ENCODE measurements at places on chromosomes 7 and 10.
A peak's percentile ranks its signal among the peaks of the same experiment; 100 is the strongest.

GRCh38 chr7:19674266-19674960 is 34.4 kb downstream of the POLR1F start:
- DNase-seq: no peak

DNA sequence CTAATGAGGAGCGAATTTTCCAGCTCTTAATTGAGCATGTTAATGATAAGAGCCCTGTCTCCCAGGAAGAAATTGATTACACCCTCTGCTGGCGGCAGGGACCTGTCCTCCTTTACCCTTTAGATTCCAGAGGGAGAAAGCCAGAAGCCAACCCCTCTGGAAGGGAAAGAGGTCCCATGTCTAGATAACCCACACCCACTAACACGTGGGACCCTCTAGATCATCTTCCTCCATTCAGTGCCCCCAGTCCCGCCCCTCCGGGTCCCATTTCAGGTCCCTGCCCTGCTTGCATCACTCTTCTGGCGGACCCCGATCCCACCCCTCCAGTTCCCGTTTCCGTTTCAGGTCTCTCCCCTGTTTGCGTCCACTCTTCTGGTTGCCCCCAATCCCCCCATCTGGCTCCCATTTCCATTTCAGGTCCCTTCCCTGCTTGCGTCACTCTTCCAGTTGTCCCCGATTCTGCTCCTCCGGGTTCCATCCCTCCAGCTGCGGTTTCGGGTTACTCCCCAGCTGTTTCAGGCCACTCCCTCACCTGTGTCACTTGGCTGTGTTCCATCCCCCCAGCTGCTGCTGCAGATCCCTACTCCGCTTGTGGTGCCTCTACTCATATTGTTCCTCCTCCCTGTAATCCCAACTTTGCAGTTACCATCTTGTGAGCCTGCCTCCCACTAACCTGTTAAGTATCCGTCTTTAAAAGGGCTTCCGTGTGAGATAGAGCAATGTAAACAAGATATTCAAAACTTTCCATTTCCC is 202.4 kb downstream of the SH2D4B start:
- no peak for DNase-seq

- no peak for DNase-seq
Measured at GRCh38 chr7:2713370-2713769, 25.4 kb downstream of the AMZ1 start.

DNA sequence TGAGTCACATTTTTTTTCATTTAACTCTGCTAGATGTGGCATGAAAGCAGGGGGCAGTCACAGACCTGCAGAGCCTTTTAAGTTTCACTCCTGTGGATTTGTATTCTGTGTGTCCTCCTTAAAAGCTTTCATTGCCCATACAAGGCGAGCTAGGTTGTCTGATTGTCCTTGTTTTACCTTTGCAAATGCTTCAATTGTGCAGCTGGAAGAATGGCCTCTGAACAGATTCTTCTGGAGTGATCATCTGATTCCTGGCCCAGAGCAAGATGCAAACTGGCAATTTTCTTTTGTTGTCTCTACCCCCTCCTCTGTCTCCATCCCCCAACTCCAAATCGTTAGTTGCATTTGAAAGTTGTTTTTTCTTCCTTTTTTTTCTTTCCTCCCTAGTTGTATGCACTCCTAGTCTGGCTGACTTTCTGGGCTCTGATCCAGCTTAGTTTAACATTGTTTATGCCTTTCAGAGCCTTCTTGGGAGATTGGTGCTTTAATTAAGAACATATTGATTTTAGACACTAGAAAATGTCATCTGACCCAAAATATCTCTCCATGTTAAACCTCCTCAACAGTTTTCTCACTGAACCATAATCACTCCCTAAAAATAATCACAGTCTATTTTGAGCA is 150.2 kb downstream of the REEP3 start:
- DNase-seq: no peak

- no peak for DNase-seq
Measured at GRCh38 chr10:79105150-79105739, 36.5 kb downstream of the ZMIZ1 start.

DNA sequence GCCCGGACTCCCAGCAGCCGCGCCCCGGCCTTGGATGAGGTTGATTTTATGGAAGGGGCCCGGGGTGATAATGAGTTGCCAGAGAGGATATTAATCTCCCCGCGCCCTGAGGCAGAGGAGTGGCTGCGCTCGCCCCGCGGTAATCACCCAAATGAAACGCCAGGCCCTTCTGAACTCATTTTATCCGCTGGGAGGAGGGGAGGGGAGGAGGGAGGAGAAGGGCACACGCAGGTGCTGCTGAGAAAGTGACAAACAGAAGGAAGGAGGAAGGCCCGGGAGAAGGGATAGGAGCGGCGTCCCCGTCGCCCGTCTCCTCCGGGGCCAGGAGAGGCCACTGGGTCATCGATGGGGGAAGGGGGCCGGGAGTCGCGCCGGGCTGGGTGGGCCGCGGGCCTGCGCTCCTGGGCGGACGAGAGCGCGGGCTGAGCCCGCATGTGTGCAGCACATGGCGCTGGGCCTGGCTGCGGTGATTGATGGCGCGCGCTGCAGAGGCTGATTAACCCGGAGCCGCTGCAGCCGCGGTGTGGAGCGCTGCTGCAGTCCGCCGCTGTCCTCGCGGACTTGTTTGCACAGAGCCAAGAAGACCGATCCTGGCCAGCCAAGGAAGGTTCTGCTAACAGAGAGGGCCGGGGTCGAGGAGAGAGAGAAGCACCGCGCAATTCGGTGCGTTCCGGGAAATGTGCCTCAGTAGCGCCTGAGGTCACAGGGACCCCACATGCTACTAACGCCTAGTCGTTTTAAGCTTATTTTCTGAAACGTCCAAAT is 6.5 kb downstream of the MNX1 start:
- no peak for DNase-seq

- no peak for DNase-seq
Measured at GRCh38 chr7:121938429-121938996, 65.6 kb downstream of the PTPRZ1 start.

DNA sequence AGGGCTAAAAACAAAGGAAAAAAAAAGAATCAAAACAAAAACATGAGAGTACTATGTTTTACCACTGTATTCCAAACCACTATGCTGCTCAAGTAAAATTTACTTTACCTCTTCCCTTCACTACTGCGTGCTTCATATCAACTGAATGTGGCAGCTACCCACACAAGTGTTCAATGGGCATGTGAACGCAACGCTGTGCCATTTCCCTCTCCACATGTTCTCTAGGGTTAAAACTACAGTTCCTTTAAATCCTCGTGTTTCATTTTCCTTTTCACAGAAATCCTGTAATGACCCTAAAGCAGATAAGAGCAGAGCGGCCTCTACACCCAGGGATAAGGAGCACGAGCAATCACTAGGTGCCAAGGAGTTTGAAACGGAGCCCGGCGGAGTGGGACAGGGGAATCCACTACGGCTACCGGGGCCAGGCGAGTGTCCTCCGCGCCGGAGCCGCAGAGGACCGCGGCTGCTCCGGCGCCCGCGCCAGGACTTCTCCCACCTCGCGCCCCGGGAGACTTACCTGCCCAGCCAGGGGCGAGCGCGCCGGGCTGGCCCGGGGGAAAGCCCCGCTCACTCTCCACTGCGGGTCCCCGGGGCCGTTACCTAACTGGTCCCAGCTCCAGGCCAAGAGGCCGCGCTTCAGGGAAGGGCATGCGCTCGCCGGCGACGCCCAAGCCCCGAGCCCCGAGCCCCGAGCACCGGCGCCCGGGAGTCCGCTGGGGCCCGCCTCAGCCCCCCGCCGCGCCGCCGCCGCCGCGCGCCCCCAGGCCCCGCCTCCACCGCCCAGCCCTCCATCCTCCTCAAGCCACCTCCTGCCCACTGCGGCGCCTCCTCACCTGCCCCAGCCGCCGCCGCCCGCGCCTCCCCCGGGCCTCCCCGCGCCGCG is 711 bp downstream of the NAMPT start:
- peak; percentile 54 for DNase-seq

- DNase-seq: no peak
Measured at GRCh38 chr10:104327745-104328645, 10.3 kb downstream of the ITPRIP start.

DNA sequence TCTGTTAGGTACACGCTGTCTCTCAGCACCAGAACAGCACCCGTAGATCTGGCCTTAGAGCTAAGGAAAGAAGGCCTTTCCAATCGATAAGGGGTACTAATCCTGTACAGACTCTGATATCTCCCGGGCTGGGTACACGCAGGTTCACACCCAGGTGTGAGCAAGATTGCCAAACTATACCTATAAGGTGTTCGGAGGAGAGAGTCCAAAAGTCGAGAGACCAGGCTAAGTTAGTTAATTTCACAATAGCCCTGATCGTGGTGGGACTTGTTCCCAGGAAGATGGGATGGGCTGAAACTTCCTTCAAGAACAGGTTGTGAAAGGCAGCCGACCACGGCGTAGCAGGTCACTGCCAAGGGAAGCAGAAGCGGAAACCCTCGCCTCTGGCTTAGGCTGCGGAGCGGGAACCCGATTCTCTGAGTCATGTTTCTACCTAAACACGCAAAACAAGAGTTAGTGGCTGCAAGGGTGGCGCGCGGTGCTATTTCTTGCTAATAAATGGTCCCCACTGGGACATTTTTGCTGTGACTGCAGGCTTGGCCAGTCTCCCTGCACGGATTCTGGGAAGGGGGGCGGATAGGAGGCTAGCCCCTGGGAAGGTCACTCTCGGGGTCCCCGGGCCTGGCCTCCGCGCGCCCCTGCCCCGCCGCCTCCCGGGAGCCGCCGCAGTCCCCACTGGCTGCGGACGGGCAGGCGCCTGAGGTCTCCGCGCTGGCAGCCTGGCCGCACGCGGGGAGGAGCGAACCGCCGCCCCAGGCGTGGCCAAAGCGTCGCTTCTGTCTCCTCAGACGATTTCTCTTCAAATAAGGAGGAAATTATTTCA is 75.4 kb upstream of the PDSS1 start:
- DNase-seq: no peak

DNA sequence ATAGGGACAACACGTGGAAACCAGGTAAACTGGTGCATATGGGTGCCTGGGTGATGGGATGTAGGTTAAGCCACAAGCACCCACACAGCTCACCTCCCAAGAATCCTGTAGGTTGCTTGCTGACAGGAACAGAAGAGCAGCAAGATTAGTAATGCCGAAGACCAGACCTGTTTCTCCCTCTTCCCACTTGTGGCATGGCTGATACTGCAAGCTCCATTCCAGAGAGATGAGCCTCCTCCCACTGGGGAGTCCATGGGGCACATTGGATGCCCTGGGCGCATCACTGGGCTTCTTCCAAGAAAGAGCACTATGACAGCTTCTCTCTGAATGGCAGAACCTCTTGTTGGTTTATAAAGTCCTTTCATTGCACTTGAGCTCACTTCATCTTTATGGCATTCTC is 44.4 kb upstream of the LOXL4 start:
- no peak for DNase-seq

DNA sequence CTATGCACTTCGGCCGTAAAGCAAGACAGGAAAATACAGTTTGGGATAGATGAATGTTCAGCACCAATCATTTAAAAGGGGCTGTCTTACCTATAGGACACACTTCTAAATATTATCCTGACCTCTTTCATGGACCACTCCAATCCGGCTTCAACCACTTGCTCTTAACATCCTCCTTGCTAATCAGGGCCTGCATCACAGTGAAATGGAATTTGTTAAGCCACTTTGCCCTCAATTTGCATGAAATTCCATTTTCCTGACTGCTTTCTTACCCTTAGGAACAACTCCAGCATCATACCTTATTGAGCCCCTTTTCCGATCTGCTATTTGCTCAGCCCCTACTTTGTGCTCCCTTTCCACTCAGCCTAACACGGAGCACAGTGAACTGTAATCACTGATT is 667.3 kb downstream of the PHTF2 start:
- DNase-seq: no peak

GRCh38 chr10:118473305-118473960 is 122.0 kb downstream of the PRLHR start:
- DNase-seq: no peak

DNA sequence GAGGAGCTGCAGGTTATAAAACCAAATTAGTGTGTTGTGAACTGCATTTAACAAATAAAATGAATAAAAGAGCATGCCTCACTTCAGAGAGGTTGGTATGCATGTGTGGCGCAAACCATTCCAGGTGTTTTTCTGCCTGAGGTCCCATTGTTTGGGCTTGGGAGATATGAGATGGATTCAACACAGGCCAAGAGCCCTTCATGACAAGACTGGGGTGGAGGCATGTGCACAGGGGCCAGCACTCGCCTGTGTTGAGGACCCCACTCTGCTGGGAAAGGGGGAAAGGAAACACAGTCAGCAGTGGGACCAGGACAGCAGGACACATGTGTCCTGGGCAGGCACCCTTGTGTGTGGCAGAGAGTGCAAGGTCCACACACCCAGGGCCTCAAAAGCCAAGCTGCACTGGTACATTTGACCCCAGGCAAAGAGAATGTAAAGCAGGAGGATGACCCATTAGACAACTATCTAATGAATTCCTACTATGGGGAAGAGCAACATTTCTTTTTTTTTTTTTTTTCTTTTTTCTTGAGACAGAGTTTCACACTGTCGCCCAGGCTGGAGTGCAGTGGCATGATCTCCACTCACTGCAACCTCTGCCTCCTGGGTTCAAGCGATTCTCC is 9.2 kb upstream of the SLC18A3 start:
- DNase-seq: no peak

GRCh38 chr7:47669178-47669891 is 87.4 kb upstream of the TNS3 start:
- no peak for DNase-seq

- DNase-seq: no peak
Measured at GRCh38 chr7:105016709-105017656, 3.0 kb downstream of the KMT2E start.

GRCh38 chr10:102368077-102368476 is 27.4 kb upstream of the NFKB2 start:
- DNase-seq: no peak

DNA sequence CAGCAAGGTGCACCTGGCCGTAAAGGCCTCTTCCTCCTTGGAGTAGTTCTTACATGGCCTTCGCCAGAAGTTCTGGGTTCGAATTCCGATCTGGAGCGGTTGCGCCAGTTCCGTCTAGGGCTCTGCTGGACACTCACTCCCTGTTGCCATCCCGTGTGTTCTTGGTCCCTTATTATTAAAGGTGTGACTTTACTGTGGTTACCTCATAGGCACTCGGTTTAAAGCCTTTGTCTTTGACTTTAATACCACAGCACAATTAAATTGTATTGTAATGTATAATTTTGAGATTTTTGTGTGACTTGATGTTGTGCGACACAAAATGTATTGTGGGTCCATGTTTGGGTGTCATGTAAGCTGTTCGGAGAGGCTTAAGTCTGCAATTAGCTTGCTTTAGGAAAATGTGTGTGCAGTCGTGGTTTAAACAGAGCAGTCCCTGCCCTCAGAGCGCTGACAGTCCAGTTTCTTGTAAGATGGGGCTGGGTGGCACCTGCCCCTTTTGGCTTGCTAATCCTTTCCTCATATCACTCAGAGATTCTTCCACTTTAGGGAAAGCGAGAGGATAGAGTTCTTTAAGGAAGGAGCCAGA is 919 bp downstream of the INPP5F start:
- DNase-seq: no peak

GRCh38 chr10:132167041-132167674 is 19.6 kb upstream of the DPYSL4 start:
- DNase-seq: no peak

GRCh38 chr10:117240621-117241529 is at the start of gene SLC18A2:
TSS of gene SLC18A2 (plus strand) at chr10:117241114. CDS start at chr10:117241694, 580 bp downstream.
- no peak for DNase-seq

- DNase-seq: no peak
Measured at GRCh38 chr10:69004821-69005220, 16.2 kb downstream of the KIFBP start.
